ENCODE measurements at places on chromosomes 7 and 10.

GRCh38 chr10:97376413-97376812, 24.7 kb downstream of the RRP12 start:
- no peak for DNase-seq

- no peak for DNase-seq
These were observed 503.7 kb upstream of the FOXK1 start for GRCh38 chr7:4178416-4178815.

DNA sequence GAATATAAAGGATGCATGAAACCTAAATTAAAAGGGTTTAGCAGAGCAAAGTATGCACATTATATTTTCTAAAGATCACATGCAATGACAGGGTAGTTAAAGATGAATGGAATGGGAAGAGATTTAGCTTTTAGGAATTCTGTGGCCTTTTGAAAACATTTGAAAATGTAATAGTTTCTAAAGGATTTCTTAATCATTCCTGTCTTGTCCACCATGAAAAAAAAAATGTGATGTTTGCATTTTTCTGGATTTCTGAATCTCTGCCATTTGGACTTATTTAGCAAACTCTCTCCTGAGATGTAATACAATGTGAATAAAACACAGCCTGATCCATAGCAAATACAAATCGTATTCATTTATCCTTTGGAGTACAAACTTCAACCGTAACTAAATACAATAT, 126.6 kb upstream of the RAB11FIP2 start:
- DNase-seq: no peak

GRCh38 chr7:69962186-69963065, 364.2 kb downstream of the AUTS2 start:
- no peak for DNase-seq

- DNase-seq: no peak
These were observed 62.8 kb downstream of the GSAP start for GRCh38 chr7:77353407-77353721.
